ENCODE measurements at places on chromosomes 12 and 14. TPM values are rescaled to one million over a fixed set of nuclear protein-coding genes. Genes with fewer than 3 reads are reported as not detected.

GRIN2B gene
- under 0.01 TPM for total RNA-seq

DNA sequence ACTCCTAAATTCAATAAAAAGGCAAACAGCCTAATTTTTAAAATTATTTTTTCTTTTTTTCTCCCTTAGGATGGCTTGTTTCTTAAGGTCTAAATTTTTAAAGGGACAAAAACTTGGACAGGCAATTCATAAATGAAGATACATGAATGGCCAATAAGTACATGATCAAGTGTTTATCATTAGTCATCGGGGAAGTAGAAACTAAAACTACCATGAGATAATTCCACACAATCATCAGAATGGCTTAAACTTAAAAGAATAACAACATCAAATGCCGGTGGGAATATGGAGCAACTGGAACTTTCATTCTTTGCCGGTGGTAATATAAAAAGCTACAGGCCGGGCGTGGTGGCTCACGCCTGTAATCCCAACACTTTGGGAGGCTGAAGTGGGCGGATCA, 29.1 kb downstream of the MOK start:
- no peak for DNase-seq

SSPN gene
- total RNA-seq = 11.6 TPM

TTC9 gene
- under 0.01 TPM for total RNA-seq

GRCh38 chr12:10268037-10268436, 39.6 kb upstream of the KLRD1 start:
- DNase-seq = no peak

- DNase-seq = no peak
These were observed 25.6 kb upstream of the UBC start for GRCh38 chr12:124940143-124940392.

DNA sequence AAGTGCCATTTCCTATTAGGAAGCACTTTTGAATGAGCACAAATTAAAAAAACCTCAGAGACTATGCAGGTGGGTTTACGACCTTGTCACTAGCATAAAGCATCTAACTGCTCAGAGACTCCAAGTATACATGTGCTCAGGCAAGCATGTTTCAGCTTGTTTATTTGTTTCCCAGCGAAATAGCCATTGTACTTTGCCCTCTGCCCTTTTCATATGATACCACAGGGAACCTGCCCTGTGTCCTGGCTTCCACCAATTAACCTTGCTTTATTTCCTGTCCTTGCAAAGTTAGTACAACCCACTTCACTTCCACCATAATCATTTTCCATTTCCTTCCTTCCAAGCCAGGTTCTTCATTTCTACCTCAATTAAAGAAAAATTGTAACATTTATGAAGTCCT, 194.9 kb downstream of the DUSP6 start:
- no peak for DNase-seq

- no peak for DNase-seq
These were observed 183.9 kb upstream of the SOX5 start for GRCh38 chr12:24133384-24133783.

SMIM10L1 gene
- total RNA-seq = 7.4 TPM

GRCh38 chr12:130347588-130347987, 9.9 kb downstream of the PIWIL1 start:
- DNase-seq = no peak
